ENCODE measurements at places on chromosomes 12 and 14.

GRCh38 chr12:17296882-17297281 is 690.9 kb upstream of the LMO3 start:
- DNase-seq = no peak

DNA sequence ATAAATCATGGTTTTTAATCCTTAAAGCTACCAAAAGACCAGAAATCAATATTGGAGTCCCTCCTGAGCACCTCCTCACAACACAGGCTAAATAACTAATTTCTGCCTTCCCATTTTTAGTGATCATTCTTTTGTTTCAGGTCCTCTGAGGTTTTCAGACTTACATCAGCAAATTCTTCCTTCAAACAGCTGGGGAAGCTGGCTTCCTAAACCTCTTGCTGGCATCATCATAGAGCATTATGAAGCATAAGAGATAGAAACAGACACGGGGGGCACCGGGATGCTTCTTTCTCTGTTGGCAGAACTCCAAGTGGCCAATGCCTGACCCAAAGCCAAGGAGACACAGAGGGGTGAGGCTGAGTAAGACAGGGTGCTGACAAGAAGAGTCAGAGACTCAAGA is 47.9 kb upstream of the DBX2 start:
- no peak for DNase-seq

DNA sequence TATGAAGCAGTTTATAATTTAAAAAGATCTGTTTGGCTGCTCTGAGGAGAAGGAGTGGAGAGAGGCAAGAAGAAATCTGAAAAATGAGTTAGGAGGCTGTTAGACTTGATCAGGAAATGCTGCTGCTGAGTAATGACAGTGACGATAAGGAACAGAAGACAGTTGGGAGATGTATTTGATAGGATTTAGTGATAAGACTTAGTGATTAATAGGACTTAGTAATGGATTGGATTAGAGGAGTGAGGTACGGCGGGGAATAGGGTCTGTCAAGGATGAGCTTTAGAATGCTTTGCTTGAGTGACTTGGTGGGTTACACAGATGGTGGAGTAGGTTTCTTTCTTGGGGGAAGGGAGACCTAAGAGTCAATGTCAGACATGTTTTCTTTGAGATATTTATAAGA is 31.7 kb downstream of the UNC79 start:
- DNase-seq = no peak

GRCh38 chr12:104458694-104459367 is 2.1 kb downstream of the CHST11 start:
- DNase-seq = no peak

- no peak for DNase-seq
Measured at GRCh38 chr14:94213021-94213420, 38.9 kb downstream of the PPP4R4 start.

DNA sequence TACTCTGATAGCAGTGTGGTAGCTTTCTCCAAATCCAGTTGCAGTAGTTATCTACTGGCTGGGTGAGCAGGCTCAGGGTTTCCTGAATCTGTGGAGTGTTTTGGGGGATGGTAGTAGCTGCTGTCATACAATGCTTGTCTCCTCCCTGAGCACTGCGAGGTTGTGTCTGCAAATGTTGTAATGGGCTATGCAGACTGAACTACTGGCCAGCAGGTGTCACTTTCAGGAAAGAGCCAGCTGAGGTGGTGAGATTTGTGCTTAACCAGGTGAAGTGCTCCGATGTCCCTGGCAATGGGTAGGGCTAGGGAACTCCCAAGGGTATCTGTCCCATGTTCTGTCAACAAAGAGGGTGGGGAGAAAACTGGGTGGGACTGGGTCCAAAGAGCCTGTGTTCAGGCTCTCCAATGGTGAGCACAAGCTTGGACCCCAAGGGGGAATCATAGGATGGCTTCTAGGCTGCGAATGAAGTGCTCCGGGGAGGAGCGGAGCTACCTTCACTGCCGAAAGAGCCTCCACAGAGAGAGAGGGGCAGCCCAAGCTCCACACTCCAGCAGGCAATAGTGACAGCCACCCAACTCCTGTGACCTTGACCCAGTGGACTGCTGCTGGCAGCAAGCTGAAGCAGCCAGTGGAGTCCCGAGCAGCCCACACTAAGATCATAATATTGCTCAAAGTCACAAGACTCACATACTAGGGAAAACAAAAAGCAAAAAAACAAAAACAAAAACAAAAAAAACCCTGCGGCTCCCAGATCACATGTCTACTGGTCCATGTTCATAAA is 1324.0 kb upstream of the USP15 start:
- no peak for DNase-seq

DNA sequence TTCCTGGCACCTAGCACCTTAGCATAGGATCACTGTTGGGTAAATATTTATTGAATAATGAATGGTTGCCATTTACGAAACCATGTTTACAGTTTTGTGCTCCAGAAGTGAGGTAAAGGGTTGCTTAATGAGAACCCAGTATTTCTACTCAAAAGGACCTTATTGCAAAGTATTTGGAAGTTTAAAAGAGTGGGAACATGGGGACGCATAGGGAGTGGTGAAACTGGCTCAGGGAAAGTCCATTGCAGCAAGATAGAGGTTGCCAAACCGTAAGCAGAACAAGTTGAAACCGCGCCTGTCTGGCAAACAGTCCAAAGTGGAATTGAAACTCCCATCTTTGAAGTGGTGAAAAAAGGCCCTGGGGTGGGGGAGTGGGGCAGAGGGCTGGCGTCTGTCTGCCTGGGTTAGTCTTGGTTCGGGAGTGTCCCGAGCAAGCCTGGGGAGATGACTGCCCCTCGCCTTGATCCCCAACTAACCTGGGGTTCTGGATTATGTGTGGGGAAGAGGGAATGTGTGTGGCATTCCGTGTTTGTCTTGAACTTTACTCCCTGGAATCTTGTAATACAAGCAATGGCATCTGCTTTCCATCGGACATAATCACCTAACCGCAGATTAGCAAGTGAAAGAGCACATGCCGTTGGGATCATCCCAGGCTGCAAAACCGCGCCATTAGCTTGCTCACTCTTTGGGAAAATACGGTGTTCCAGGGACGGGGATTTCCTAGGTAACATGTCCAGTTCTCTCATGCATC is 7.2 kb downstream of the ALDH2 start:
- no peak for DNase-seq

GRCh38 chr12:55931780-55932550 is 1.0 kb downstream of the DGKA start:
- no peak for DNase-seq

DNA sequence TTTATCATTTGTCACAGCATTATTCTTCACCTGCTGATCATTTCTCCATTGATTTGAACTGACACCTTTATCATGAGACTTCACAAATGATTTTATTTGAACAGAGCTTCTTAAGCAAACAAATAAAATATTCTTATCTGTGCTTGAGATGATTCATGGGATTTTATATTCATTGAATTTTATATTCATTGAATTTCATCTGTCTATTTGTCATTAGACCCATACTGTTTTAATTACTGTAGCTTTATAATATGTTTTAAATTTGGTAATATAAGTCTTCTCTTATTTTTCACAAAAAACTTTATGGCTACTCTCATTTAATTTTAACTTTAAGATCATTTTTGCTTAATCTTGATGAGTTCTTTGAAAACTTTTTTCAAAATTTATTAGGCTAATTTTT is 777.4 kb upstream of the TBX3 start:
- no peak for DNase-seq

DNA sequence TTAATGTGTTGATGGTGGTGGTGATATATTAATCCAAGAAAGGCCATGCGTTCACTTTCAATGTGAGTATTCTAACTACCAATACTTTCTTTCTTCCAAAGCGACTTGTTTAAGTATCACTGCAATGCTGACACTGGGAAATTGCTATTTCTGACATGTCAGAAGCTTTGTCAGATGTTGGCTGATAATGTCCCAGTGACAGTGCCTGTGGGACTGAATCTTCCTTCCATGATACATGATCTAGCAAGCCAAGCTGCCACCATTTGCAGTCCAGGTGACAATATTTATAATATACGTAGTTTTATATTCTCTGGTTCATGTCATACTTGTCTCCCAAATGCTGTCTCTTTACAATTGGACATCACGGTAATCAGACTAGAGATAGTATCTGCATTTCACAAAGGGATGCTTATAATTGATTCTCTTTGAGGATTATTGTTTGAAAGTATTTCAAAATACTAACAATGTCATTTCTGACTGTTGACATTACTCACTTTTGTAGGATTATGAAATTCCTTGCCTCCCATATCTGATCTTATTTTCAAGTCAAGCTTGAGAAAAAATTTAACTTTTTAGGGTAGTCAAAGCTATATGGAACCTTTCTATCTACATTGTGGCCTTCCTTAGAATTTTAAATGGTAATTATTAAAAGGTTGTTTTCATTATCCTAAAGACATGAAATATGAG is 57.3 kb downstream of the KNTC1 start:
- DNase-seq = no peak

- peak; percentile 42 for DNase-seq
Measured at GRCh38 chr12:109428037-109428629, 49.0 kb downstream of the KCTD10 start.

DNA sequence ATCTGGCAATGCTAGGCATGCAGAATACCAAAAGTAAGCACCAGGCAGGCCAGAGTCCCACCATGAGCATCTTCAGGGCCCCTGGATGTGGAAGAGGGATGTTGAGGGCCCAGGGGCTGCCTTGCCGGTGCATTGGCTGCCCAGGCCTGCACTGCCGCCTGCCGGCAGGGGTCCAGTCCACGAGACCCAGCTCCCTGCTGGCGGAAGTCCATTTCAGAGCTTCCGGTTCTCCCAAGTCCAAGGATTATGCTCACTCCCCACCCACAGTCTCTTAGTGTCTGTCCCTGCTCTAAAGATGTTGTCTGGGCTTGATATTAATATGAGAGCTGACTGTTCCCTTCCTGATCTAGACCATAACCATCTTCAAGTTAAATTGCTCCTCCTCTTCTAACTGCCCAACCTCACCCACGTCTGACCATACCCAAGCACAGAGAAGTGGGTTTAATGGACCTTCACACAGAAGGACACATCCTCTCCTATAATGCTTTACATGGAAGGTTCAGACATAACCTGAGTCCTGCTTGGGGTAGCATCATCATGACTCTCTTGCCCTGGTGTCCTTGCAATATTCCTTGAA is 117.4 kb downstream of the DAD1 start:
- DNase-seq = no peak

- no peak for DNase-seq
Measured at GRCh38 chr14:93398491-93398890, 32.2 kb upstream of the UNC79 start.

DNA sequence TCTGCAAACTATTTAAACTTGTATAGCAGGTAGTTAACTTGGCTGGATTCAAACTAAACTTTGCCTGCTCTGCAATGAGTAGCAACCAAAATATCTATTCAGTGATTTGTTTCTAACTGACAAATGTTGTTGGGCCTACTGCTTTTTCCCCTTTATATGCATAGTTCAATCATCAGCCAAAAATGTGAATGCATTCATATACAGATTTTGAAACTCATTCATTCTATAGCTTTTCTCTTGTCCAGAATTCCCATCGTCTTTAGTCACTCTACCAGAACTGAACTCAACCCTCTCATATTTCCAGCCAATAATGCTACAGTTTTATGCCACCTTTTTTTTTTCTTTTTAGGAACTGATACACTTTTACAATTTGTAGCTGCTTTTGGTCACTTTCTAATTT is 599.8 kb downstream of the RPL10L start:
- no peak for DNase-seq

DNA sequence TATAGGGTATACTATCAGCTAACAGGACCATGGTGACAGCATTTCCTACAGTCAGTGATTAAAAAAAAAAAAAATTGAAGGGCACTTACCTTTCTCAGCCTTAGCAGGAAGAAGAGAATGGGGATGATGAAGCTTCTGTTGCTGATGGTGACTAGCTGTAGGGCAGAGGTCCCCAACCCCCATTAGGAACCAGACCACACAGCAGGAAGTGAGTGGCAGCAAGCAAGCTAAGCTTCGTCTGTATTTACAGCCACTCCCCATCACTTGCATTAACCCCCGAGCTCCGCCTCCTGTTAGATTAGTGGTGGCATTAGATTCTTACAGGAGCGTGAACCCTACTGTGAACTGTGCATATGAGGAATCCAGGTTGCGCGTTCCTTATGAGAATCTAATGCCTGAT is 91.3 kb upstream of the USP44 start:
- no peak for DNase-seq

DNA sequence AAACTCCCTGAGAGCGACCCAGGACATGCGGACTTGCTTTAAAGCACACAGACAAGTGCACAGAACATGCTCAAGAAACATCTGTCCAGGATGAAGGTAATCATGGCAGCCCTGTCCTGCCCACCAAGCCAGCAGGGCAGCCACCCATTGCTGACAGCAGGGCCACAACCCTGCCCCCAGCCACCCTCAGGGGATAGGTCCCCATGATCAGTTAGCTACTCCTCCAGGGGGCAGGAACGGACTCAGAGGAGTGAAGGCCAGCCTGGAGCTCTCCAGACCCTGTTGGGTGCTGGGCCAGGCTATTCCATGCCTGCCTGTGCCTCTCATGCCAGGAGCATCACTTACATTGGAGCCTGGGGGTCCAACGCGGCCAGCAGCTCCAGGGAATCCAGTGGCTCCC is 15.8 kb downstream of the TMEM106C start:
- DNase-seq = no peak

DNA sequence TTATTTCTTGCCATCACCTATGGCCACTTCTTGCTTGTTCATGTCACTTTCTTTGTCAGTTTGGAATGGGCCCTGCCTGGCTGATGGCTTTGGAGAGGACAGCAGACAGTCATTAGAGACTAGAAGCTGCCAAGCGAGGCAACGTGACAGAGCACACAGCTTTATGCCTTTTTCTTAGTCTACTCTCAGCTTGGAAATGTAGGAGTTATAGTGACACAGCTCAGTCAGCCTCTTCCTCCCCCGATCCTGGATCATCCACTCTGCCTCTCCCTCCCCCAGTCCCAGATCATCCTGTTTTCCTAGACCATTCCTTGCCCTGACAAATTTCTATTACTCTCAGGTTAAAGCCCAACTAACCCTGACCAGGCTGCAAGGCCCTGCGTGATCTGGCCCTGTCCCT is 26.6 kb downstream of the ETV6 start:
- no peak for DNase-seq

DNA sequence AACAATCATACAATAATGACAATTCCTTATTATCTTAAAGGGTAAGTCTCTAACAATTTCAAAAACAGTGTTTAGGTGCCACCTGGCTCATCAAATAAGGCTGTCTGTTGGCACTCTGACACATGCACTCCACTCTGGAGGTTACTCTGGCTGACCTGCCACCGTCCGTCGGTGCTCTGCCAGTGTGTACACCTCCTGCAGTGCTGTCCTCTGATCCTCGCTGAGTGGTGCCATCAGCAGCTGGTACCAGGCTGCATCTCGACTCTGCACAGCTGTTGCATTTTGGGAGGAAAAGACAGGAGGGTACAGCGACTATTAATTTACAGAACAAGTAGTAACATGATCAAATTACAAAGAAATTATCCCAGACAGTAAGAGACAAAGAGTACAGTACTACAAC is 63.9 kb downstream of the IPO8 start:
- no peak for DNase-seq

Measured in HS-27A (cell line).